ENCODE measurements at places on chromosomes 2 and 18.

- DNase-seq, result peak; percentile 53
Observed at GRCh38 chr2:109128616-109129355, at the start of gene SH3RF3. SH3RF3 (plus strand) TSS chr2:109129205.

DNA sequence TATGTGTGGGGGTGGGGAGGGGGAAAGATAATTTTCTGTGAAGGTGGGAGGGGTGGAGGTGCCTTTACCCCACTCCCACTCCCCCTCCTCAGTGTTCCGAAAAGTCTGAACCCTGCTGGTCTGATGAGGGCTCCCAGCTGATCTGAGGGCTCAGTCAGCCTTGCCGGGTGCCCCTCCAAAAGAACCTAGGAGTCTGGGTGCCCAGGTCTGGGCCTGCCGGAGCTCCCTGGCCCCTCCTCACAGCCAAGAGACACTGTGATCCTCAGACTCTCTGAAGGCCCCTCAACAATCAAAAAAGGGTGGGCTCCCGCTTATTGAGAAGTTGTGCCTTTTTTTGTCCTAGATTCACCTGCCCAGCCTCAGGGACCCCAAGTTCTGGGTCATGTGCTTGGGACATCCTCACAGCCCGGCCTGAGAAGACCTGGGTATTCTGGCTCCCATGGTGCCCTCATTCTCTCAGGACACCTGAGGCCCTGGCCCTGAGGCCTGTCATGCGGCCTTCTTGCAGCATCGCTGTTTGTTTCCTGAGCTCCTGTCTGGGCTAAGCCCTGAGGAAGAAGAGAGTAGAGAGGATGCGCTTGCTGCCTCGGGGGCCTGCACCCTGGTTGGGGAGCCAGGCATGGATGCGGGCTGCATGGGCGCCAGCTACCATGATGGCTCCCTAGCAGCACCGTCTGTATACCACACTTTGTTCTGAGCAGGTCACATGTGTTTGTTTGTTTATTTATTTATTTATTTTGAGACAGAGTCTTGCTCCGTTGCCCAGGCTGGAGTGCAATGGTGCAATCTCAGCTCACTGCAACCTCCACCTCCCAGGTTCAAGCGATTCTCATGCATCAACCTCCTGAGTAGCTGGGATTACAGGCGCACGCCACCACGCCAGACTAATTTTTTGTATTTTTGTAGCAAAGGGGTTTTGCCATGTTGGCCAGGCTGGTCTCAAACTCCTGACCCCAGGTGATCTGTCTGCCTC, 44.0 kb downstream of the SDC1 start:
- no peak for DNase-seq

DNA sequence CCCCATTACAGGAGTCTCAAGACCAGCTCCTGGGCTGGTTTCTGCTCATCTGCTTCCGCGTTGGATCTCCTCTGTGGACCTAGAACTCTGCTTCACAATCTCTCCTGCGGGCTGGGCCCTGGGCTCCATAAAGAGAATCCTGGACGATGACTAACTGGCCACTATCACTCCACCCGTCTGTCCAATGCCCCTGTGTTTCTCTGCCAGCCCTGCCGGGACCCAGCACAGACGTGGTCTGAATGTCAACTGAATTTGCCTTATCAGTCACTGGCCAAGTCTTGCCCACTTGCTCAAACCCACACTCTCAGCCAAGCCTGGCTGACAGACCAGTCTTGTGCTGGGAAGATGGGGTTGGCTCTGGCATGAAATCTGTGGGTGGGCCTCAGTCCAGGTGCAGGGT, 17.4 kb downstream of the KIF3C start:
- DNase-seq, result no peak

DNA sequence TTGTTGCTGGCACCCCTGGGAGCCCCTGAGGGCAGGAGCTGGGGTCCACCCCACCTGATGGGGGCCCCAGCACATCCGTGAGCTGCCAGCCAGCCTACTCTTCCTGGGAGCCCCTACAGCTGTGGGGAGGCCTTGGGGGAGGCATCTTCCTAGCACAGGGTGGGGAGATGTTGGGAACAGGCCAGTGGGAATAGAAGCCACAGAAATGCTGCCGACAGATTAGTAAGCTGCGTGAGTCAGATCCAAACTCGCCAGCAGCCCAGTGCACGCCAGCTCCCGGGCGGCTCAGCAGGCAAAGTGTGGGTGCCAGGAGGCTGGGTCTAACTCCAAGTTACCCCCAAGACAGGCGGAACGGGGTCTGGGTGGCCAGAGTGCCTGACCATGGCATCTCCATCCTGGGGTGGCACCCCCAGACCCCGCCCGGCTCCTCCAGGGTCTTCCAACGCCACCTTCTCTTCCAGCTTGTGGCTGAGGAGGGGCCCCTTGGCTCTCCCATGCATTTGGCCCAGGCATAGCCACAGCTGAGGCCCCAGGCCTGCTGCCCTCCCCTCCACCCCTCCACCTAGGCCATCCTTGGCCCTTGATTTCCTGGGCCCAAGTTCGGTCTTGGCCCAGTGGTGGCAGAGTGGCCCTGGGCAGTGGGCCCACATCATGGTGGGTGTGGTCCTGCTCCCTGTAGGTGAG, 15.3 kb downstream of the CROCC2 start:
- DNase-seq, result no peak

- DNase-seq, result no peak
Observed at GRCh38 chr18:34650121-34650545, 60.0 kb upstream of the DTNA start.

GRCh38 chr18:25423267-25423666, 71.3 kb upstream of the ZNF521 start:
- no peak for DNase-seq

GRCh38 chr2:197079832-197080555, 153.5 kb upstream of the PGAP1 start:
- no peak for DNase-seq

GRCh38 chr2:21165350-21165749, 41.6 kb downstream of the TDRD15 start:
- no peak for DNase-seq

DNA sequence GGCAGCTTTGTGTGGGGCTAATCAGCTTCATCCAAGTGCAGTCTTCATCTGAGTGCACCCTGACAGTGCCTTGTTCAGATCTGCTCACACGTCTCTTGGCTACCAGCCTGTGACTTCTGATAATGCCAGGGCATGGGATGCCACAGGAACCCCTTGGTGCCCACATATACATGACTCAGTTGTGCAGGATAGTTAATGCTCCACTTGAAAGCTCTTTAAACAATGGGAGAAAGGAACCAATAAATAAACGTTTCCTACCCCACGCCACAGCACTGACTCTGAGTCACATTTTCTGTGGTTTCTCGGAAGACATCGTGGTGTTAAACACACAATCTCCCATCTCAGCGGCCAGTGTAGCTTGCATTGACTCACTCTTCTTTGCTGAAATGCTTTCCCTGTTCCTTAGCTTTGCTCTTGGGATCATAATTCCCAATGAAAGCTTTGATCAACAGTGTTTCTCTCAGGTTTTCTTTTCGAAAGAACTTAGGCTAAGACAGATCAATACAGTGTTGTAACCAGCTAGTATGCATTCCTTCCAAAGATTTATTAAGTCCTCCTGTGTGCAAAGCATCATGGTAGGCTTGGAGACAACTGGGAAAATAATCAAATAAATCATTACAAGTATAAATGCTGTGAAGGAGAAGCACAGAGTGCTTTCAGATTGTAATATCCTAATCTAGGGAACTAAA, 142.0 kb downstream of the COPS8 start:
- no peak for DNase-seq

- DNase-seq, result peak; percentile 40
Observed at GRCh38 chr18:51195451-51196117, 1.9 kb downstream of the MEX3C start.

GRCh38 chr18:25229081-25229480, 122.9 kb downstream of the ZNF521 start:
- DNase-seq, result no peak

- no peak for DNase-seq
Observed at GRCh38 chr2:80874374-80874773, 569.8 kb upstream of the LRRTM1 start.

DNA sequence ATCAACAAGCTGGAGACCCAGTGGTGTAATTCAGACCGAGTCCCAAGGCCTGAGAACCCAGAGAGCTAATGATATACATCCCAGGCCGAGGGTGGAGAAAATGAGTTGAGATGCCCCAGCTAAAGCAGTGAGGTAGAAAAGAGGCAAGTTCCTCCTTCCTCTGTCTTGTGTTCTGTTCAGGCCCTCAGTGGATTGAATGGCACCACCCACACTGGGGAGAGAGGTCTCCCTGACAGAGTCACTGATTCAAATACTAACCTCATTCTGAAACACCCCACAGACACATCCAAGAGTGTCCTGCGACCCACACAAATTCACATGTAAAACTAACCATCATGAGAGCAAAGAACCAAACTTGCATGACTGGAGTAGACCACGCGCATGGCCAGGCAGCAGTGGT, 215.3 kb downstream of the ANAPC1 start:
- DNase-seq, result no peak

DNA sequence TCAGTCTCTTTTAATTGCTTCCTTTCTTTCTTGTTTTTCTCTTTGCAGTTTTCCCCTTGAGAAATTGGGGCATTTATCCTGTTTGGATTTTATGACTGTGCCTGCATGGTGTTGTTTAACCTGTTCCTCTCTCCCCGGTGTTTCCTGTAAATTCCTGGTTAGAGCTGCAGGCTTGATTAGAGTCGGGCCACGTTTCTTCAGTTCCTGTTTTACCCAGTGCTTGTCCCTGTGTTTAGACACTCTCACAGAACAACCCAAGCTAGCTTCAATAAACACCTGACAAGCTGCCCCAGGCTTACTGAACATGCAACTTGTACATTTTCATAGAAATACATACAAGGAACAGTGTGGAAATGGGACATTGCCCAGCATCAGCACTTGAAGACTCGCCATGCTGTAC, 53.9 kb downstream of the NGEF start:
- no peak for DNase-seq

DNA sequence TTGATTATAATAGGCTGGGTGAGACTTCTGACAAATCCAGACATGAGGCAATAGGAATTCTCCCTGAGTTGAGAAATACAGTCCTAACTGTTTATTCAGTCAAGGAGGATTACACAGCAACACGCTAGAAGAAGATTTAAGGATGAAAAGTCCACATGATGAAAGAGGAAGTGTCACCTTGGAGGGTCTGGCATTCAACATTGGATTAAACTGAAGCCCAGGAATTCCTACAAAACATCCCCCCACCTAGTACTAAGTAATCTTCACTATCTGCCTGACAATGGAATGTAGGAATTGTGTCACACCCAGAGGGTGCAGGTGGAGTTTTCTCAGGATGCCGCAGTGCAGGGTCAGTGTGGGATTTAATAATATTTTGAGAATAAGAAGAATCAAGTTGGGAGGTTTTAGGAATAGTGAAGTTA, 142.4 kb downstream of the SOCS6 start:
- no peak for DNase-seq

DNA sequence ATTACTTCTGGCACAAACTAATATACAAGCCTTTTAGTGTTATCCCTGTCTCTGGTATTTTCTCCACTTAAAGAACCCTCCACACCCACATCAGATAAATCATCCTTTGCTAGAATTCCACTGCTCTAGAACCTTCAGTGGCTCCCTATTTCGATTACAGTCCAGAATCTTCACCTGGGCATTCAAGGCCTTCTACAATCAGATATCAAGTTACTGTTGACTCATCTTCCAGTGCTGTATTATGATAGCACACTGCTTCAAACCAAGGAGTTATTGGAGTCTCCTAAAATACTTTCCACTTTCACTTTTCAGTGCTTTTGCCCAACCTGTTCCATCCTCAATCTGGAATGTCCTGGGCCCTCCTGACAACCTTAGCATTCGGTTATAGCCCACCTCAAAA, 3.4 kb downstream of the CGREF1 start:
- no peak for DNase-seq

GRCh38 chr2:20052229-20052851, 912 bp upstream of the LAPTM4A start:
- DNase-seq, result no peak

DNA sequence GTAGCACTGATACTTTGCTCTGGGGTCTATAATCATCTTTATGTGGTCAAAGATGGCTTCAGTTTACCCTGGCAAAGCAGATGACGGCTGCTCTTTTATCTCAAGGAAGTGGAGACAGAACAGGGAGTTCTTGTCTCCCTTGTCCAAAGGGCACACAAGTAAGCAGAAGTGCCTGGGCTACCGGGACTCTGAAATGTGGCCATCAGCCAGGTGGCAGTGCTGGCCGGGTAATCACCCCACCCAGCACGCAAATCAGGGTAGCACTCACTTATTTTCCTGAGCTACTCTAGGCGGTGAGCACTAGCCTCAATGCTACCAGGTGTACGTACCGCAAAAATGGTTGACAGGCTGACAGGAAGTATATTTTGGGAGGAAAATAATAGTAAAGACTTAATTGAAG, 119.7 kb upstream of the ETAA1 start:
- no peak for DNase-seq

GRCh38 chr2:241550616-241551580, 7.6 kb upstream of the BOK start:
- no peak for DNase-seq

GRCh38 chr18:8299054-8299980, 309.9 kb upstream of the RAB12 start:
- no peak for DNase-seq

DNA sequence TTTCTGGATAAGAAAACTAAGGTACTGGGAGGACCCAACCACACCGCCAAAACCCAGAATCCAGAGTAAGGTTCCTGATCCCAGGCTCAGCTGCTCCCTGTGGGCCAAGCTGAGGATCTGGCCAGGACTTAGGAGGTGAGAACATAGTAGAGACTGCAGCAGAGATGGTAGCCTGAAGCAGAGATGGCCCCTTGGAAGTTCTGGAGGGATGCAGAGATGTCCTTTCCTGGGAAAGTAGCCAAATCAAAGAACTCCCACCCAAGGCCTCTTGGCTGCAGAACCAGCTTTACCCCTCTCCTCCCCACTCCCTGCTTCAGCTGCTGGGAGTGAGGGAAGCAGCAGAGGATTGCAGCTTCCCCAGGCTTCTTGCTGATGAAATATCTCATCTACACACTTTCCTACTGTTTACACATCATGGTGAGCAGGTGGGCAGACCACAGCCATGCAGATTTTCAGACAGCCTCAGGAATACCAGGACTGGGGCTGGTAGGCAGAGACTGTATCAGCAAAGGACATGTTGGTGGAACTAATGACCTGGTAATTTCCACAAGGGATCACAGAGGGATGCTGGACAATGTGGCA, 32.7 kb downstream of the TMEM17 start:
- DNase-seq, result no peak

DNA sequence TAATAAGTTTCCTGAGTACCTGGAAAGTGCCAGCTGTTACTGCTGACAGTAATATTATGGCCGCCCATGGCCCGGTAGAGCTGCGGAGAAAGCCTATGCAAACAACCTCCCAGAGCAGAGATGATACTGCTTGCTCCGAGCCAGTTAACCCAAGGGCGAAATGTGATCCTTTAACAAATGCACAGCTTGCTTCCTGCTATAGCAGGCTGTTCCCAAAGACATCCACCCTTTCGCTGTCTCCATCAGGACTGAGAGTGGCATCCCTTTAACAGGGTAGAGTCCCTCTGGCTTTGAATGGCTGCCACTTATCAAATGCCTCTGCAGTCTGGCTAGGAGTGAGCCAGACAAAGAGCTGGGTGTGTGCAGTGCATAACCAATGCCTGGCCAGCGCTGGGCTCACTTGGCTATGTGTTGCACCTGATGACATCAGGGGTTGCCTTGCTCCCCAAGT, 69.7 kb upstream of the DAPL1 start:
- DNase-seq, result no peak

Measured in CD14-positive monocyte (primary cell).